Glomerular endothelial cell (primary cell): ENCODE measurements at places on chromosomes 12 and 14. TPM values are rescaled to one million over a fixed set of nuclear protein-coding genes. Genes with fewer than 3 reads are reported as not detected.

GRCh38 chr12:16135323-16135722, 142.2 kb downstream of the SLC15A5 start:
- no peak for DNase-seq

LMO3 gene
- total RNA-seq = not detected in 2 replicates

DNA sequence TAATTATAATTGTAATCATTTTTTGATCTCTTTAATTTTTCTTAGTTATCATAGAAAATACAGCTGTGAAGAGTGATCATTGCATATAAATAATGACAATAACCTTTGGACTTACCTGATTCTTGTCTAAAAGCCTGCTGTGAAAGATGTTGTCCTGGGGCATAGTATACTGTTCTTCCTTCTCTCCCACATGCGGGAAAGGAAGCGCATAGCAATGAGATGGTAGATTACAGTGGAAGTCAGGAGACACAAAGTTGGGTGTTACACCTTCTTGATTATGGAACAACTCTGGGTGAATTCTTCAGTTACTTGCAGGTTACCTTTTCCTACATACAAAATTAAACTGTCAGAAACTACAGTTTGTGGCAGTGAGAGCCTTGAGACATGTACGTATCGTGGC, 140.8 kb downstream of the KTN1 start:
- no peak for DNase-seq

KRT74 gene
- total RNA-seq = not detected in 2 replicates

OVCH1 gene
- total RNA-seq = not detected in 2 replicates

DNA sequence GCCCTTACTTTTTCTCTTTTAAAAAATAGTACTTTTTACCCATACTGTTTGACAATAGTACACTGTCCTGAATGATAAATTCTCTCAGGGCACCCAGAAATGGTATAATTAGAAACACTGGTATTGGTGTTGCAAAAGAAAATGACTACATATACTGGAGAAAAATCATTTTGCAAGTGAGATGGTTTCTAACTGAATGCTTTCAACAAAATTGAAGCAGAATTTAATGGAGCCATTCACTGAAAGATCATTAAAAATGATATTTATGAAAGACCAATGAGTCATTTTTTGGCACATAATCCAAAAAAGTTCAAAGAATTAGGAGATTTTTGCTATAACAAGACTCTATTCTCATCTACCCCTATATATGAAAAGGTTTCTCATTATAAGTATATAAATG, 68.8 kb downstream of the TMTC1 start:
- DNase-seq = no peak

DNA sequence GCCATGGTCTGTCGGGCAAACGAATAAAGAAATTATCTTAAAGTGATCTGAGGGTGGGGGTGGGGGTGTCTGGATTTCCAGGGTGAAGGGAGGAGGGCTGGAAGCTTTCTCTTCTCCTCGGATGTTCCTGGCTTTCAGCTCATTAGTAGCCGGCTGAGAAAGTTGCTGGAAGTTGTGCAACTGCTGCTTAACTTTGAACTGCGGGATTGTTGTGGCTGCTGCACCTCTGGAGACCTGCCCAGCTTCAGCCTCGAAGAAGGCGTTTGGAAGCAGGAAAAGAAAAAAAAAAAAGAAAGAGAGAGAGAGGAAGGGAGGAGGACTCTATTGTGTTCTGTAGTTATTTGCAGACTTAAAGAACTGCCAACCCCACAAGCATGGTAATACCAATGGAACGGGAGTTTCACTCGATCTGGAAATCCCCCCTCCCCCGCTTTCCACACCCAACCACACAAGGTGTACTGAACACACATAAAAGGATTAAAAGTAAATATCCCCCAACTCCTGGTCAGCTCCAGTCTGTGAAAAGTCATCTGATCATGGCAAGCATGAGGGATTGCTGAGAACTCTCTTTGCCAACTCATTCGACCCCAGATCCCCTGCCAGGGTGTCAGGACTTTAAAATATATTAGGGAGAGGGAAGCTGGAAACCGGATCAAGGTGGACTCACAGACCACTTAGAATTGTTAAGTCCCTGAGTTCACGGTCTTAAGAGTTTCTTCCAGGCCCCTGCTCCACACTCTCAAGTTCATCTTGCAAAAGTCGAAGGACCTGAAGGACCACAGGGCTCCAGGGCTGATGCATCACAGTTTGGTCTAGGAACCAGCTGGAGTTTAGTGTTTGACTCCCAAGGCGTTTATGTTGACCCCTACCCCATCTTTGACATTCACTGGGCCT, at the start of gene RASSF9:
RASSF9 (minus strand) TSS at position 213 of the 894 bp plus-strand sequence; CDS start at position 5, 208 bp downstream.
- DNase-seq = no peak

GRCh38 chr12:111425655-111426054, 19.9 kb downstream of the SH2B3 start:
- DNase-seq = no peak

DNA sequence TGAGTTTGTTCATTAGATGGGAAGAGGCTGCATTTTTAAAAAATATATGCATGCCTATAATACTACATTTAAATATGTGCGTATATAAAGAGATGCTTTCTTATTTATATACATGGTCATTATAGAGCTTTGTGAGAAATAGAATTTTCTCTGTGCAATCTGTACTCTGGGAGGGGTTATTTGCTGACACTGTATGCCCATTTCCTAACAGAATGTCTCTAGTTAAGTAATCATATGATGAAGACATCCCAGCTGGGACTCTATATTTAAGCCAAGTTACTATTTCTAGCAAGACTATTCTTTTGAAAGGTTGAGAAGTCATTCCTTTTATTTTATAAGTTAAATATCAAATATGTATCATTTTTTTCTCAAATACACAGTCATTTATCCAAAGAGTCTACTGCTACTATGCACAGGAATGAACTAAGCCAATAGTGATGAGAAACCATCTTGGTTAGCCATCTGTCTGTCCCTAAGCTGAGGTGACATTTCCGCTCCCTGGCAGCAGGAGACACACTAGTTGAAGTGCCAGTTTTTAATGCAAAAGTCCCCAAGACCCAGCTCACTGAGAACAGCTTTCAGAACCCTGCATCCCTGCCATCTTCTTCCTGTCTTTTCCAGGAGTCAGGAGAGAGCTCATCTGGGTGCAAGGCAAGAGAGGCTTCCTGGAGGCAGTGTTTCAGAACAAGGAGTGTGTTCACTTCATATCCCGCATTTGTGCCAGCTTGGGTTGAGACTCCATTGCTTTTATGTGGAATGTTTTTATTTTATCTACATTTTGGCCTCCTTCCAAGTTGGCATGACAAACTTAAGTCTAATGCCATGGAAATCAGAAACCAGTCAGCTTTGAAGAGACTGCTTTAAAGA, 69.5 kb downstream of the TMEM132C start:
- DNase-seq = no peak
